ENCODE measurements at places on chromosomes 7 and 10. TPM values are rescaled to one million over a fixed set of nuclear protein-coding genes. Genes with fewer than 3 reads are reported as not detected.

SKIDA1 gene
- total RNA-seq: 3.1 TPM

LAMB4 gene
- total RNA-seq: not detected

GRCh38 chr7:142711746-142712616 is 37.3 kb upstream of the PRSS1 start:
- DNase-seq: no peak

- DNase-seq: no peak
These were observed 30.9 kb downstream of the CDK1 start for GRCh38 chr10:60809157-60809556.

GRCh38 chr7:131170440-131171271 is 157.0 kb upstream of the MKLN1 start:
- no peak for DNase-seq
